ENCODE measurements at places on chromosomes 5 and 9.

DNA sequence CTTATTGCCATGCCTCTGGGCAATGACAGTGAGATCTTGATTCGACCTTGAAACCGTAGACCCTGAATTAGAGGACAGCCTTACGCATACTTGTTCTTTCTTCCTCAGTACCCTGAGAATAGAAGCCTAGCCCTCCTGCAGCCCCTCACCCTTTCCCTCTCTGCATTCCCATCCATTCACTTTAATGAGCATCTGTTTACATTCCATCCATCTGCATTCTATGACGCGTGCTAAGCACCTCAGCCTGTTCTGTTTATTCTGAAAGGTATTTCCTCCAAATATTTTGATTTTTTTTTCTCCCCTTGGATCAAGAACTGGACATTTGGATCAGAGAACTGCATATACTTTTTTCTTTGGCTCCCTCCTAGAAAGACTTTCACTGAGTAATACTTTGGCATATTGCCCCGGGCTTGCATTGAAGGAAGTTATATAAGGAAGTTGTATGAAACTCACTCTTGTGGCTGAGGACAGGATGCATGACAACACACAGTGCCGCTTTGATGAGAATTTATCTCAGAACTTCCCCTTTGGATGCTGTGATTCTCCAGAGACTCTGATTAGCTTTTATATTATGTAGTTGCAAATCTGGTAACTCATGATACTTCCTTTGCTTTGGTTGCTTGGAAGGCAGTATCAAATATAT, 15.7 kb downstream of the TMEM8B start:
- DNase-seq = peak; percentile 14

- DNase-seq = no peak
Measured at GRCh38 chr5:54470128-54470527, 14.6 kb downstream of the HSPB3 start.

DNA sequence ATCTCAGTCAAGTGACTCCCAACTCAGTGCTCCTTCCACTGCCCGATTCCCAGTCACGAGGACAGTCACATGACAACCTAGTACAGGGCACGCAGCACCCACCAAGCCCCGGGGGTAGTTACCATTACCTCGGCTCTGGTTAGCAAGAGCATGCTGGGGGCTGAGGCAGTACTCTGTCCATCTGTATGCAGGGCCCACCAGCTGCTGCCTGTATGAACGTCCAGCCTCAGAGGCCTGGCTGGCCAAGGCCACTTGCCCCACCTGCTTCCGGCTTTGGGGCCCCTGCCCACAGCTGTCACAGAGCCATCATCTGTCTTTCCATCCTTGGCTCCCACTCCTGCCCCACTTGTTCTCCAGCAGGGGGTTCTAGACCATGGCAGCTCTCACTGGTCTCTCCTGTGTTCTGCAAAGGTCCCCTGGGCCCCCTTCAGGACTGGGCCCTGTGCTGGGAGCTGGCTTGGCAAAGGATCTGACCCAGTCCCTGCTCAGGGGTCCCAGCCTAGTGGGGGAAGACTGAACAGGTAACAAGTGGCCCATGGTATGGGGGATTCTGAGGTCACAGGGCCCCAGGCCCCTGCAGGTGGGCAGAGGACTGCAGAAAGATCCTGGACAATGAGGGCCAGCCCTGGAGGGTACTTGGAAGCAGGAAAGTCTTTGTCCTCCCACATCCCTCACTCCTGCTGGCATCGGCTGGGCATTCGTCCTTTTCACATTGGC, 3.3 kb downstream of the RPL35 start:
- no peak for DNase-seq

DNA sequence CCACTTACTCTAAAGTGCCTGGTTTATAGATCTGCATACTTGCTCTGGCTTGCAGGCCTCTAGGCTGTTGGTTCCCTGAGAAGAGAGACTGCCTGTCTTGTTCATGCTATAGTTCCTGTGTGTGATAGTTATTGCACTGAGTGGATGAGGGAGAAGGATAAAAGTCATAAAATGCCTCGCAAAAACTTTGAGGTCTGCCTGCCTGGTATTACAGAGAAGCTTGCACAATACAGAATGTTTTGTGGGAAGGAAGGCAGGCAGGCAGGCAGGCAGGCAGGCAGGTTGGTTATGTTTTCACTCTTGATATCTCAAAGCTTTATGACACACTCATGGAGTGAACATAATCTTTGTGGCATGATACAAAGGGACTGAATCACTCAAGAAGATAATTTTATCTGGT, 287.1 kb downstream of the SLIT3 start:
- no peak for DNase-seq

- DNase-seq = no peak
Measured at GRCh38 chr5:123036391-123037103, at the start of gene PPIC. PPIC (minus strand) TSS chr5:123036725; CDS start chr5:123036625, 100 bp downstream.

- no peak for DNase-seq
Measured at GRCh38 chr5:110768138-110768860, 29.5 kb downstream of the SLC25A46 start.

- DNase-seq = no peak
Measured at GRCh38 chr9:93306579-93307091, 122.7 kb downstream of the WNK2 start.

GRCh38 chr9:131482343-131483006, 20.2 kb upstream of the POMT1 start:
- DNase-seq = no peak

GRCh38 chr5:124648902-124649467, 97.5 kb downstream of the ZNF608 start:
- no peak for DNase-seq

DNA sequence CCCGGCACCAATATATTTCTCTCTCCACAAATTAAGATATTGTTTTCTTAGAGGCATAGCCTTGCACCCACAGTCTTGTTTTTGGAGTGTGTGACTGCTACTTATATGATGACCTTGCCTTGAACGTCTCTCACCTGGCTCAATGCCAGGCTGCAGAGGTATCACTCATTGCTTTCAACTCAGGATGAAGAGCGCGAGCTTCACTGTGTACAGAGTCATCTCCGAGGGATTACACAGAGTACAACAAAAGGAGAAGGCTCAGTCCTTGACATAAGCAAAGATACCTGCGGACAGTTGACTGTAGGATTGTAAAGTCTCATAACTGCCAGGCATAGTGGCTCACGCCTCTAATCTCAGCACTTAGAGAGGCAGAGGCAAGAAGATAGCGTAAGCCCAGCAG, 53.8 kb downstream of the CD180 start:
- DNase-seq = no peak

DNA sequence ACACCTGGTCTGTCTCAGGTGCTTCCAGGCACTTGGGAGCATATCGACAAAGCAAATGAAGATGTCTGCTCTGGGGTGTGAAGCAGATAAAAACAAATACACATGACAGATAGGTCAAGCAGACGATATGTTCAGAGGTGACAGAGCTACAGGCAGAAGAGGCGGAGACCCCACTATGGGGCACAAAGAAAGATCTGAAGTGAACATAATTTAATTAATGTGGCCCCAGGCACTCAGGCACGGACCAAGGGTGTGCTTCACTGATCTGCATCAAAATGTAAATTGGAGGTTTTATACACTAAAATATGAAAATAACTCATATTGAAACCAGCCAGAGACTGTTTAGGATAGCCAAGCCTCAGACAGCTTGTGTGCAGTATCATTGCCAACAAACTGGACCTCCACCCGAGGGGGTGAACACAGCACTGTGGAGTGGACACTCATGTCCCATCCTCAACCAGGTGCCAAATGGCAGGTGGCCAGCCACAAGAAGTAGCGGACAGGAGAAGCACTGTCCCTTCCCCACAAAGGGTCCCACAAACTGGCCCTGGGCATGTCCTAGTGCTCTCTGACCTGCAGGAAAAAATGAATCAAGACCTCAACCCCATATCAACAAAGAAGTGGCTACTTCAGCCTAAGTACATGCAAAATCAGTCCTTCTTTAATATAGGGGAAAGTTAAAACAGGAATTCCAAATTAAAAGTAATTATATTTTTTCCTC, 29.2 kb downstream of the ROR2 start:
- no peak for DNase-seq

DNA sequence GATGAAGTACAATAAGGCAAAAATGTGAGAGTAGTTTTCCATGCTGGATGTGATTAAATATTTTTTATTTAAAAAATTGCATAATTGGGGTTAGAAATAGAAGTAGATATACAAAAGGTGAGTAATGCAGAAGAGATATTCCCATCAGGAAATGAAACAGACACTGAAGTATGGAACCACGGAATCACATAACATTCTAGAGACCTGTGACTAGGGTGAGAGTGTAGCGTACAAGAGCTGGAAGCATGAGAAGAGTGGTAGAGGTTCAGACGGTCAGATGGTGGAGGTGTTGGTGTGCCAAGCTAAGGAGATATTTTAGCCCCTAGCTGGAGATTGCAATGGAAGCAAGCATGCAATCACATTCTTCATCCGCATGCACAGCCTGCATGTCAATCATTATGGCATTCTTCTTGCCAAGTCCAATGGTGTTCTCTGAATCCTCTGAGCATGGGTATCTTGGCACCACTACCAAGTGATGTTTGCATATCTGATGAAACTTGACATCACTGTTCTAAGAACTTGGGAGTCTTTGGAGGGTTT, 587.8 kb downstream of the PSAT1 start:
- no peak for DNase-seq

GRCh38 chr9:69009708-69010107, 4.2 kb downstream of the PRKACG start:
- DNase-seq = no peak

GRCh38 chr5:30040488-30041118, 1152.9 kb upstream of the CDH6 start:
- DNase-seq = no peak

GRCh38 chr5:100505984-100506670, 29.0 kb upstream of the FAM174A start:
- no peak for DNase-seq

GRCh38 chr9:96413302-96414221, 4.6 kb downstream of the ZNF367 start:
- no peak for DNase-seq

- no peak for DNase-seq
Measured at GRCh38 chr5:176369934-176370711, 4.8 kb downstream of the ARL10 start.

- DNase-seq = no peak
Measured at GRCh38 chr9:78006734-78007133, 24.9 kb downstream of the GNAQ start.

- DNase-seq = no peak
Measured at GRCh38 chr9:88567870-88568269, 32.9 kb downstream of the NXNL2 start.

- no peak for DNase-seq
Measured at GRCh38 chr9:104779334-104779733, 15.4 kb downstream of the NIPSNAP3B start.

DNA sequence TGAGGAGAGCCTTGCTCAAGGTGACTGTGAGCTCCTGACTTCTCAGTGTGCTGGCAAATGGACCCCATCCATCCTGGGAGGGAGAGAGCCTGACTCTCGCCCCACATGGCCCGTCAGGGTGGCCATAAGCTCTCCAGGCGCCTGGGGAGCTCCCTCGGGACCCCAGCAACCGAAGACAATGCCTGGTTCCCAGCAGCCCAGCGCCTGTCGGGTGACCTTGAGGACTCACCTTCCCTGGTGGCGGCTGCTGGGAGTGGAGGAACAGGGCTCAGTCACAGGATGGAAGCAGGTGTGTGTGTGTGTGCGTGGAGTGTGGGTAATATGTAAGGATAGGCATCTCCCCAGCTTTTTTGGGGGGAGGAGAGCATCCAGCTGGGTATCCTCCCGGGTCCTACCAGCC, 190.3 kb downstream of the MELK start:
- DNase-seq = no peak

DNA sequence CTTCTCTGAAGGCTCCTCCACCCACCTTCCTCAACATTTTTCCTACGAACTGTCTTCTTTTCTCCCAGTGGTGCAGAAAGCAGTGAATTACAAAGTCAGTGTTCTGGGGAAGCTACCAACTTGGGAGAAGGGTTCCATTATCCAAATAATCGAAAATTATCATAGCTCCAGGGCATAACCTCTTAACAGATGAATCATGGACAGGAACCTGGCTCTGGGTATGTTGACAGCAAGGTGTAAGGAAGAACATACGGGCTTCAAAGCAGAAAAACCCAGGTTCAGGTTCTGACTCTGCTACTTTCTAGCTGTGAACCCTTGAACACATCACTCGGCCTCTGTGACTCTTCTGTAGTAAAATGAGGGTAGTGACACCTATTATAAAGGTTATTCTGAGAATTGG, 351.3 kb downstream of the ENC1 start:
- no peak for DNase-seq

DNA sequence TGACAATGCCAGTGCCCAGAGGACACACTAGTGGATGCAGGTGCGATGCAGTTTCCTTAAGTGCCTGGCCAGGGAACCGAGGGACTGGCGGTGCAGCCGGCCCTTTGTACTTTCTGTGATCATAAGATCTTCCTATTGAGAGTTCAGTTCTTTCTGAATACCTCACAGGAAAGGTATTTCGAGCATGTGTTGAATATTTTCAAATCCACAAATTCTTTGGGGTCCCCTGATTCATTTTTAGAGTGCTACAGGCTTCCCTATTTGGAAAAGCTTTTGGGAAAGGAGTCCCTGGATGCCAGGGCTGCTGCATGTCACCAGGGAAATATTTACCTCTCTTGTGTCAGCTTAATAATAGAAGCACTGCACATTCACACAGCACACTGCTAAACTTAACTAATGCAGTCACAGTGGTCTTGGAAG, 281.5 kb downstream of the GADD45G start:
- DNase-seq = no peak

DNA sequence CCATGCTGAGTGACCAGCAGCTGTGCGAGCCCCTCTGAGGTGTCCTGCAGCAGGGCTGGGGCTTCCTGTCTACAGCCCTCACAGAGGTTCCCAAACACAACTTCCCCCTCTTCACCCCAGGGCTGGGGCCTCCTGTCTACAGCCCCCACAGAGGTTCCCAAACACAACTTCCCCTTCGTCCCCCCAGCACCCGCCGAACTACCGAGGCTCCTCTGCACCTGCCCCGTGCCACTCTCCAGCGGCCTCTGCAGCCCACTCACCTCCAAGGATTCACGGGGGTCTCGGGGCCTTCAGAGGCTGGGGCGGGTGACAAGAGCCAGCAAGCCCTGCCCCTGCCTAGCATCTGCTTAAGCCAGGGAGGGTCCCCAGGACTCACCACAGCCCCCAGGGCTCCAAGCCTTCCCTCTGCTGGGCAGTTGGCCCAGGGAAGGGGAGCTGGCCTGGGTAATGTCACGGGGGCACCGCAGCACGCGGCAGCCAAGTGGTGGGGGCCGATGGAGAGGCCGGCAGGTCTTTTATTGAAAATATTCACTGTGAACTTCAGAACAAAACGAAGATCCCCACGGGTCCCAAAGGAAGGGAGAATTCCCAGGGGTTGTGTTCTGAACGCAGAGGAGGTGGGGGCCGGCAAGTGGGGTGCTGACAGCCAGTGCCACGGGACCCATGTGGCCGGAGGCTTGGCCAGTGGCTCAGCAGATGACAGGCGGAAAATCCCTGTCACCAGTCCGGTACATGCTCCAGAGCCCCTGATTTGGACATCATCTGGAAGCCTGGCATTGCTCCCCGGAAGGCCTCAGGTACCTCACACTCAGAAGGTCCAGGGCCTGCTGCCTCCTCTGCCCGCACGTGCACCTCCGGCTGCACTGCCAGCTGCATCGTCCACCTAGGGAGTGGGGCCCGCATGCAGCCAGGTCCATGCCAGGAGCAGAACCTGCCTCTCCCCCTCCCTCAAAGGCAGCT, 125.3 kb downstream of the ADAMTS2 start:
- no peak for DNase-seq

Data from activated gamma-delta T cell treated with Interleukin-2 at 50 U/mL for 16 hours (primary cell).